ENCODE measurements at places on chromosomes 5 and 9.

DNA sequence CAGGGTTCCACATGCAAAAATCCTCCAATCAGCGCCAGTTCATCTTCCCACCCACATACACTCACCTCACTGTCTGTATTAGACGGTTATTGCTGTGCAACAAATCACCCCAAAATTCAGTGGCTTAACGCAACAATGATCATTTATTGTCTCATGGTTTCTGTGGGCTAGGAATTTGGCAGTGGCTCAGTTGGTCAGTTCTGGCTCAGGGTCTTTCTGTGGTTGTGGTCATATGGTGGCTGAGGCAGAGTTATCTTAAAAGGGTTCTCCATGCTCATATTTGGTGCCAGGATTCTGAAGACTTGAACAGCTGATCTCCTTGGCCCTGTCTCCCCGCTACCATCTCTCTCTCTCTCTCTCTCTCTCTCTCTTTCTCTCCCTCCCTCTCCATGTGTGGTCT is 12.9 kb downstream of the ZNF618 start:
- no peak for DNase-seq

DNA sequence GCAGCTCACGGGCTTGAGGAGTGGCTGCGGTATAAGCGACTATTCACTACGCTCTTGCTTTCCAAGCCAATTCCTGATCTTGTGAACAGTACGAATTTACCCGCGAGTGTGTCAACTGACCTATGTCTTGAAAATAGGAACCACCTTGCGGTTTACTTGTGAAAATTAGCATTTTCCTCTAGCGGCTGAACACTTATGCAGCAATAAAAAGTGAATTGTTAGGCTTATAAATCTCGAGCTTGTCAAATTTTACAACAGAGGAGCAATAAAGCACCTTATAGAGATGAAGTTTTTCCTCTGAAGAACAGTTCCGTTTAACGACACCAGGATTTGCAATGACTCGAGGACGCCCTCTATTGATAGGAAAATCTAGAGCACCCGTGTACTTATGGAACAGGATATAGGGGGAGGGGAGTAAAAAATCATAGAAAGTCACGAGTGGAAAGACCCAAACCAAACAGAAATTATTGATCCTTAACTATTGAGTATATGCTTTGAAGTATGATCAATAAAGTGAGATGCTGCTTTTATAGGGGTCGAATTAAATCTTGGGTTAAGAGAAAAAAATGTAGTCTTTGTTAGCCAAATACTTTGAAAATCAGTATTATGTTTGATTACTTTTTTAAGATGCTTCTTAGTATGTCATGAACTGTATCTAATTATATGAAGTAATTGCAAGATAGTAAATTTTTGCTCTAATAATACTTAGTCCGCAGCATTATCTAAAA is 1.9 kb upstream of the RGMB start:
- peak; percentile 96 for DNase-seq

- no peak for DNase-seq
These were observed 5.7 kb upstream of the GAPVD1 start for GRCh38 chr9:125255781-125256391.

DNA sequence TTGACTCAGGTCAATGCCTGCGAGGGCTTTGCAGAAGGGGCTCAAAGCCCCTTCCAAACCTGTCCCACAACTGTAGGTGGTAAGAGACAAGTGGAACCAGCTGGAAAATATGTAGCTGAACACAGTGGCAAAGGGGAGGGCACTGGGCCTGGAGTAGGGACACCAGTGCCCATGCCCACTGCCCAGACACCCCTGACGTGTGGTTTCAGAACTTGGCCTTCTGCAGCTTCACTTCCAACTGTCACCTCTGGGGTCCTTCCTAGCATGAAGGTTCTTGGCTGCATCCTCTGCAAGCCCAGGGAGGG is 233.1 kb upstream of the IRX1 start:
- DNase-seq, result no peak

DNA sequence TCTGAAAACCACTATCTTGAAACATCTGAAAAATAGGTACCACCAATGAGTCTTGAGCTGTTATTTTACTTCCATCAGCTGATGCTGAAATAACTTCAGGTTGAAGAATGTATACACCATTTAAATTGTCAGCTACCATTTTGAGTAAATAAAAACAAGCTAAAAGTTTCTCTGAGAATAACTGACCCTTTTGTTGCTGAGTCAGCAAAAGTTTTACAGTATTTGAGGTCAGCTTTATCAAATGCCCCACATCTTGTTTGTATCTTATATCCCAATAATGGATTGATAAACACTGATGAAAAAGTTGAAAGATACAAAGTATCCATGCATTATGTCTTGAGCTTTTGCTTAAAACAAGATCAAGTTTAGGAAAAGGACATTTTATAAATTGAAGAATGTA is 22.8 kb downstream of the CPLANE1 start:
- no peak for DNase-seq

DNA sequence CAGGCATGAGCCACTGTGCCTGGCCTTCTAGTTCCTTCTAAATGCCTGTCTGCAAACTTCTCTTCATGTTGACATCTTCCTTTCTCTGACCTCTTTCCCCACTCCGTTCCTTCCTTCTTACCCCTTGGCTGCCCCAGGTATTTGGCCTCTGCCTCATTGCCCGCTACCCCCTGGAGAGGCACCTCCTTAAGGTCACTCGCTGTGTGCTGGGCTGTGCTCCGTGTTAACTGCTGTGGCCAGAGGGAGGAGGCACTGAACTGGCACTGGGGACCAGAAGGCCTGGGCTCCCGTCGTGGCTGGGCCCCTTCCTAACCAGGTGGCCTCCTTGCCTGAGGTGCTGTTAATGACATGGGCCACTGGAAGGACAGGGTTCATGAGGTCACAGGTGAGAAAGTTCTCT is 39.4 kb downstream of the LAMC3 start:
- DNase-seq, result no peak

- no peak for DNase-seq
These were observed 61.7 kb upstream of the PLPP6 start for GRCh38 chr9:4600368-4600767.

DNA sequence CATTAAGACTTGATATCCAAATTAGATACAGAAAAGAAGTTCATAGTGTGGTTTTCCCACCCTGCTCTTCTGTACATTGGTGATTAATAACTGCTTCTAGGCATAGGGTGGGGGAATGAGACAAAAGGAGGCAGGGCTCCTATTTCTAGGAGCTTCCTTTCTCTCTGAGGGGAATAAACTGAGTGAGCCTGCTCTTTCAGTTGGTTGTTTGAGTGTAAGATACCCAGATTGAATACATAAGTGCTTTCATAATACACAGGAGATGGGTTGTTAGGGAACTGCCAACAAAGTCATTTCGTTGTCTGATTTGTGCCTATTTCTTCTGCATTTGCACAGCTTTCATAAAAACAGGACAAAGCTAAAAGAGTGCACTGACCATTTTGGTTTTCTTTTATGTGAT is 48.9 kb upstream of the TTC23L start:
- peak; percentile 11 for DNase-seq

DNA sequence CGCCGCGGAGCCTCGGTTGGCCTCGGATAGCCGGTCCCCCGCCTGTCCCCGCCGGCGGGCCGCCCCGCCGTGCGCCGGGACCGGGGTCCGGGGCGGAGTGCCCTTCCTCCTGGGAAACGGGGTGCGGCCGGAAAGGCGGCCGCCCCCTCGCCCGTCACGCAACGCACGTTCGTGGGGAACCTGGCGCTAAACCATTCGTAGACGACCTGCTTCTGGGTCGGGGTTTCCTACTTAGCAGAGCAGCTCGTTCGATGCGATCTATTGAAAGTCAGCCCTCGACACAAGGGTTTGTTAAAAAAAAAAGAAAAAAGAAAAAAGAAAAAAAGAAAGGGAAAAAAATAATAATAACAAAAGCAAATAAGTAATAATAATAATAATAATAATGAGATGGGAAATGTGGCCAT is 112.8 kb downstream of the GCNT1 start:
- no peak for DNase-seq

DNA sequence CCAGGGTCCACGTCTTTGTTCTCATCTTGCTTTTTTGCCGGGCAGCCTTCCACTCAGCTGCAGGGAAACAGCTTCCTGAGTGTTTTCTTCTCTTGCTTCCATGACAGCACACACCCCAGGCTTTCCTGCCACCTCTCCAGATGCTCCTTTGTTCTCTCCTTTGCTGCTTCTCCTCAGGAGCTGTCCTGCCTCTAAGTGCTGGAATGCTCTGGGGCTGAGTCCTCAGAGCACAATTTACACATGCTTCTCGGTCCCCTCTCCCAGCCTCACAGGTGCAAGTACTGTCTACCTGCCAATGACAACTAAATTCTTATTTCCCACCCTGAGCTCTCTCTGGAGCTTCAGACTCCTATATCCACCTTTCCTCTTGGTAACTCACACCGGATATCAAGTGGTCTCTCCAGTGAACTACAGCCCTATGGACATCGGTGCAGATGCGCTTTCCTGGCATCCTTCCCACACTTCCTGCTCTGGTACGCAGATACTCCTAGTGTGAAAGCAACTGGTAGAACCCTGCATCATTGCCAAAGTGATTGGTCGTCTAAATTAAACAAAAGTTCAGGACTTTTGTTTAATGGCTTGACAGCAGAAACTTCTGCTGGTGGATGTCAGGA is 13.4 kb upstream of the ACSL6 start:
- DNase-seq, result no peak

DNA sequence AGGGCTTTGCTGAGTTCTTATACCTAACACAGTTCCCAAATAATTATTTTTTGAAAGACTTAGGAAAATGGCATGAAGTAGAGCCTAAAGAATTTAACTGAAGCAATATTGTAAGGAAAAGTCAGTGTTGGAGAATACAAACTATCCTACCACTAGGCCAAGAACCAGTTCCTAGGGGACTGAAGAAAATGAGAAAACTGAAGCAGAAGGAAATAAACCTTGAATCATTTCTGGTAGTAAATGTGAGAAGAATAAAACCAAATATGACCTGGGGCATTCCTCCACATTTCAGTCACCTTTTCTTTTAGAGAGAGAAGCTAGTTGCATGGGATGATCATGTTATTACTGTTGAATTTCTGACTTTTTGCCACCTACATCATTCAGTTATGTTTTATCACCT is 1393.9 kb upstream of the C9orf72 start:
- peak; percentile 2 for DNase-seq

- DNase-seq, result no peak
These were observed 49.0 kb upstream of the FOXI1 start for GRCh38 chr5:170056561-170057267.

DNA sequence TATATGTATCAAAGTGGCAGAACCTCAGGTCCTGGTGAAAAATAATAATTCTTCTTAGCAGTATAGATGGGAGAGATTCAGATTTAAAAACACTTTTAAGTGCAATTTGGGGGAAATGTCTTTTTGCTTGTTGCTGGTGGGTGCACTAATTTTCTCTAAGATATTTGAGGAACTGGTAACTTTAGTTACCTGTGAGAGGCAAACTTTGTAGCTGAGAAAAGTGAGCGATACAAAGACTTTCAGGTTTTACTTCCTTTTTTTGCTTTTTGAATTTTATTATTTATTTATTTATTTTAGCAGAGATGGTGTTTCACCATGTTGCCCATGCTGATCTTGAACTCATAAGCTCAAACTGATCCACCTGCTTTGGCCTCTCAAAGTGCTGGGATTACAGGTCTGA is 303.1 kb upstream of the PTGER4 start:
- no peak for DNase-seq

- DNase-seq, result no peak
These were observed 54.9 kb downstream of the DUSP1 start for GRCh38 chr5:172715931-172716682.

GRCh38 chr5:151670953-151671636 is 15.6 kb downstream of the SPARC start:
- peak; percentile 69 for DNase-seq

DNA sequence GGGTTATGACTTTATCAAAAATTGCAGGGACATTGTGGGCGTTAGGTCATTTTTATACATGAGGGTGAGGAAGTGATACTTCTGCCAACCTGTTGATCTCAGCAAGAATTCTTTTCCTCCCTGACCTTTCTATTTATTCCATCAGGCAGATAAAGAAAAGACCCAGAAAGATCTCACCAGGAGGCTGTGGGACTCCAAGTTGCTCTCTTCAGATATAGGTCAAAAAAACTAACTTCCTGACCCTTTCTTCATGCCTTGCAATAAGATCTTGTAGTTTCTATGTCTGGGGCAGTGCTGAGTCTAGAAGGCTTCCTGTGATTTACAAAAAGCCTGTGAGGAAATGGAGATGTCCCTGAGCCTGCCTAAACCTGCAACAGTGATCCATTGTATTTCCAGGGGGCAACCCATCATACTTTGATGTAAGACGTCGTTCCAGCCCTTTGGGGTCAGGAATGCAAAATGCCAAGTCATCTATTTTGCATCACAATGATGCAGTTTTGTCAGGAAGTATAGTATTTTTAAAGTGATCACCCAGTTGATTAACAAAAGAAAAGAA is 22.0 kb upstream of the PIK3R1 start:
- DNase-seq, result peak; percentile 30

- no peak for DNase-seq
These were observed 675.6 kb downstream of the BRINP1 start for GRCh38 chr9:118693645-118694044.

GRCh38 chr9:132982458-132982857 is 4.0 kb downstream of the GFI1B start:
- DNase-seq, result no peak

GRCh38 chr9:128106181-128106939 is 21.2 kb downstream of the PTGES2 start:
- DNase-seq, result no peak

GRCh38 chr9:72596451-72597180 is 75.2 kb downstream of the TMC1 start:
- no peak for DNase-seq

- no peak for DNase-seq
These were observed 223.4 kb downstream of the NPR3 start for GRCh38 chr5:32934529-32934928.

DNA sequence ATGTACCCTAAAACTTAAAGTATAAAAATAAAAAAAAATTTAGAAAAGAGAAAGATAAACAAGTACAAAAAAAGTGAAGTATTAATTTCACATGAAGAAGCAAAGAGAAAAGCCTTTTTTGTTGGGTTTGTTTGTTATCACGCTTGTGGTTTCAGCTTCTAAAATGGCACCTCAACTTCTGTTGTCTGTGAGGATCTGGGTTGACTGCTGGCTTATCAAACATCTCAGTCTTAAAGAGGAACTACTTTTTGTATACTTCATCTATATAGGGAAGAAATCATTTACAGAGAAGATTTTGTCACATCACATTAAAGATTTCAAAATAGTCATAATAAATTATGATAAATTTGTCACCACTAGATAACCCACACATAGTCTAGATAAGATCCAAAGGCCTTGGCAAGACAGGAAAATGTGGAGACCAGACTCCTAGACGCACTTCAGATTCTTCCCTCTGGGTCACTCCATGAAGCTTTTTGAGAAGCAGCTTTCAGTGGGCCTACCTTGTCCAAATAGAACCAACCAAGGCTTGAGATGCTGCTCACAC is 8.8 kb upstream of the ADGRV1 start:
- no peak for DNase-seq

- DNase-seq, result no peak
These were observed 140.7 kb upstream of the GPR151 start for GRCh38 chr5:146656703-146657102.

GRCh38 chr5:72955143-72955767 is 586 bp upstream of the FCHO2 start:
- no peak for DNase-seq

All from fibroblast of the aortic adventitia (primary cell).